ENCODE measurements at places on chromosomes 3 and 15.

- no peak for DNase-seq
Observed at GRCh38 chr3:56762718-56763117, 39.0 kb downstream of the ARHGEF3 start.

DNA sequence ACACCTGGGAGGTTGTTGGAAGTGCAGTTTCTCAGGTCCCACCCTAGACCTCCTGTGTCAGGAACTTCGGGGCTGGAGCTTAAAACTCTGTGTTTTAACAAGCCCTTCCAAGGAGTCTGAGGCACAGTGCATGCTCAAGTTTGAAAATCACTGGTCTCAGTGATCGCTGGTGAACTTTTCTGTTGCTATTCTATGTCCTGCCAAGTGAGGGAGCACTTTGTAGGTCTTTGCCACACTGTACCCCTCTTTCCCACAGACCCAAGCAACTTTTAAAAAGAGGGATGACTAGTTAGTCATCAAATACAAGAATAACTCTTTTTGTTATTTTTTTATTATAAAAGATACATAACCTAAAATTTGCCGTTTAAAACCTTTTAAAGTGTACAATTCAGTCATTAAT, 133.7 kb downstream of the AGBL1 start:
- no peak for DNase-seq

GRCh38 chr3:139202226-139202958, 141.4 kb upstream of the MRPS22 start:
- DNase-seq, result peak; percentile 41

GRCh38 chr3:24270204-24270691, 224.4 kb downstream of the THRB start:
- no peak for DNase-seq

GRCh38 chr3:88263417-88264100, 113.8 kb downstream of the C3orf38 start:
- peak; percentile 20 for DNase-seq

Measured in pons (tissue), 1 donor.